ENCODE measurements at places on chromosomes 16 and 17.

DNA sequence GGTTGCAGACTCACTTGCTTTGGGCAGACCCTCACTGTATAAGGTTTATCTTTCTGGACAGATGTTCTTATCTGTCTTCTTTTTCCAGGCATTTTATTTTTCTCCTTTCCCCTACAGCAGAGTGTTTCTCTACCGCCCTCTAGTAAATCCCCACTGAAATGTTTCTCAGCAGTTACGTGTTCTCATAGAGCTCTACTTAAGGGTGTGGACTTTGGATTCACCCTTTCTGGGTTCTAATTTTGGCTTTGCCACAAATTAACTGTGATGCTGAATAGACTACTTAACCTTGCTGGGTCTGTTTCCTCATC, 2.0 kb downstream of the ADAT1 start:
- peak overlapping the region; percentile 96 for H3K27ac ChIP-seq
- DNase-seq = no peak
- no peak overlapping the region for H3K4me3 ChIP-seq

DNA sequence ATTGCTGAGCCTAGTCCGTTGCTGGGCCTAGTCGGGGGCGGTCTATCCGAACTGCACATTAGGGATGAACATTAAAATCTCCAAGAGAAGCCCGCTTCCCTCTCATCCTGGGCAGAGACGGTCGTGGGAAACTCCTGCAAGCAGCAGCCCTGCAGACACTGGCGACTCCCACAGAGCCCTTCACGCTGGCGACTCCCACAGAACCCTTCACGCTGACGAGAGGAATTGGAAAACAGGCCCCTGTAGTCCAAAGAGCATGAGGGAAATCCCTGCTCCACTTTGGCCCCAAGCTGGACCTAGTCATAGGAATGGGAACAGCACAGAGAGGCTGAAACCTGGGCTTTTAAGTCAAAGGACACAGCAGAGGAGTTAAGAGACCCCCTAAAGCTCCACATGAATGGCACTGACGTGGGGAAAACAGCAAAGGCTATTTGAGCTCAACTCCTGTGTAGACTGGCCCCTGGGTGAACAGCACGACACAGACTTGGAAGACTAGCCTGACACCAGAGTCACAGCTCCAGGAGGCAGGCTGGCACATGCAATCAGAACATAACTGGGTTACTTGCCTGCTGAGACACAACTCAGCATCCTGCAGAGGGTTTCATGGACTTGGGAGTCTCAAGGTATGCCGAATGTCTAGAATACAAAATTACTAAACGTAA, 42.2 kb downstream of the WDR45B start:
- no peak overlapping the region for H3K27ac ChIP-seq
- H3K4me3 ChIP-seq = no peak overlapping the region
- H3K4me1 ChIP-seq = peaks cover 25% of the 10 kb centered on the region

- H3K27ac ChIP-seq = no peak overlapping the region
- no peaks in the 10 kb centered on the region for H3K27me3 ChIP-seq
- H3K4me3 ChIP-seq = no peak overlapping the region
- peaks cover 7% of the 10 kb centered on the region for H3K4me1 ChIP-seq
- no peaks in the 10 kb centered on the region for H3K36me3 ChIP-seq
Measured at GRCh38 chr17:11330826-11331225, 89.8 kb downstream of the SHISA6 start.

- DNase-seq = no peak
- no peak overlapping the region for H3K4me3 ChIP-seq
- H3K27ac ChIP-seq = peak overlapping the region; percentile 4
- no peaks in the 10 kb centered on the region for H3K27me3 ChIP-seq
Measured at GRCh38 chr16:15606518-15607220, 36.3 kb downstream of the MARF1 start.

DNA sequence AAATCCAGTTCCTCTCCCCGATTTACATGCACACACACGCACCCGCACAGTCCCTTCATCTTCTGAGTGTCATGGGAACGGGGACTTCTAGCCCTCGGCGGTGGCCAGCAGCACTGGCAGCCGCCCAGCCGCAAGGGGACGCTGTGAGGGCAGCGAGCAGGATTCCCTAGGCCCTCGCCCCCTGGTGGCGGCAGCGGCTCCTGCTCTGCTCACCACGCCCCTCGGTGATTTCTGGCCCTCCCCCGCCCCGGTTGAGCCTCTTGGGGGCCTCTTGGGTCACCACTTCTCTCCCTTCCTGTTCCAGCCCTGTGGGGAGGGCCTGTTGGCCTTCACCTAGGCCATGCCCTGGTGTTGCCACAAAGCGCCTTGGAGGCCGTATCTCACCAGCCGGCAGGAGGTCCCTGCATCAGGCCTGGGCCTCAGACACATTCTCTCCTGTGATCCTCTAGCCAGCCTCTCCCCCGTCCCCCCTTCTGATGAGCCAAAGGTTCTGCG, 75.2 kb upstream of the KSR1 start:
- H3K36me3 ChIP-seq = no peaks in the 10 kb centered on the region
- H3K27me3 ChIP-seq = peaks cover 12% of the 10 kb centered on the region
- no peak overlapping the region for H3K4me3 ChIP-seq
- H3K27ac ChIP-seq = no peak overlapping the region
- H3K4me1 ChIP-seq = peaks cover 20% of the 10 kb centered on the region

DNA sequence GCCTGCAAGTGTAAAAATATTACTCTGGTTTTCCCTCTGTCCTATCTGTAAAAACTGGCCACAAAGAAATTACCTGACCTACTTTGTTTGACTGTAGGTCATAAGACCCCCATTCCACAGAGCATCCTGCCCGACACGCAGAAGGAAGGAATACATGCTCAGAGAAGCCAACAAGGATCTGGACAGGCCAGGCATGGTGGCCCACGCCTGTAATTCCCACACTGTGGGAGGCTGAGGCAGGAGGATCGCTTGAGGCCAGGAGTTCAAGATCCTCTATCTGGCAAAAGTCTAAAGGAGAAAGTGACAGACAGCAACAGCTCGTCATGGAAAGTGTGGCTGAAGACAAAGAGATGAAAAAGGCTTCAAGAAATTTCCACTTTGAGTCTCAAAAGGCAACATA, 78.2 kb upstream of the RNU2-1 start:
- H3K27me3 ChIP-seq = no peaks in the 10 kb centered on the region
- H3K27ac ChIP-seq = no peak overlapping the region
- no peak overlapping the region for H3K4me3 ChIP-seq
- DNase-seq = no peak
- no peaks in the 10 kb centered on the region for H3K36me3 ChIP-seq
- H3K4me1 ChIP-seq = no peaks in the 10 kb centered on the region

DNA sequence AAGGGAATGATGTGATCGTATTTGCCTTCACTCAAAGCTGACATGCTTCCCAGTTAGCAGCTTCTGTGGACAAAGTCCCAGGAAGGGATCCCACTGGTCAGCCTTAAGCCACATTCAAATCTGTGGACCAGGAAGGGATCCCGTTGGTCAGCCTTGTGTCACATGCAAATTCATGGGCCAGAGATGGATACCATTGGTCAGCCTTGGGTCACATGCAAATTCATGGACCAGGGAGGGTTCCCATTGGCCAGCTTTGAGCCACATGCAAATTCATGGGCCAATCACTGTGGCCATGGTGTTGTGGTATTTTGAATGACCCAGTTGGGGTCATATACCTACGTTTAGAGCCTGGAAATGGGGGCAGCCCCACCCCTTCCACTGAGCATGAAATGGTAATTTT, 201.6 kb downstream of the HS3ST4 start:
- no peak overlapping the region for H3K27ac ChIP-seq
- DNase-seq = no peak
- no peaks in the 10 kb centered on the region for H3K4me1 ChIP-seq
- H3K4me3 ChIP-seq = no peak overlapping the region
- no peaks in the 10 kb centered on the region for H3K36me3 ChIP-seq
- H3K27me3 ChIP-seq = no peaks in the 10 kb centered on the region

DNA sequence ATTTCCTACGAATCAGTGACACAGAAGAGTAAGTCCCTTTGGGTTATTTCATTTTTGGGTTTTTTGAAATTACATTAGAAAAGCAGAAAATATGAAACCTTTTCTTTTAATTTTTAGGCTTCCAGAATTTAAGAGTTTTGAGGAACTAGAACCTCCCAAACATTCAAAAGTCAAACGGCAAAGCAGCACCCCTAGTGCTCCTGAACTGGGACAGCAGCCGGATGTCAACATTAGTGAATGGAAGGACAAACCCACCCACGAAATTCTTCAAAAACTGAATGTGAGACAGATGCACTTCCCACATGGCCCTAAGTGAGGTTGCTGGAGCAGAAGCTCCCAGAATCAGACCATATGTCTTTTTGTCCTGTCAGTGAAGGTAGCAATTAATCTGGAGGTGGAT, 199.4 kb downstream of the PHKB start:
- H3K27ac ChIP-seq = no peak overlapping the region
- peaks cover 13% of the 10 kb centered on the region for H3K4me1 ChIP-seq
- no peak overlapping the region for H3K4me3 ChIP-seq

- DNase-seq = no peak
- peaks cover 18% of the 10 kb centered on the region for H3K4me1 ChIP-seq
- no peak overlapping the region for H3K27ac ChIP-seq
- H3K27me3 ChIP-seq = no peaks in the 10 kb centered on the region
- H3K4me3 ChIP-seq = no peak overlapping the region
Measured at GRCh38 chr17:29250666-29251065, 4.0 kb downstream of the CRYBA1 start.

GRCh38 chr16:47204736-47205504, 61.2 kb upstream of the NETO2 start:
- no peak for DNase-seq
- no peaks in the 10 kb centered on the region for H3K36me3 ChIP-seq
- H3K27ac ChIP-seq = no peak overlapping the region
- no peaks in the 10 kb centered on the region for H3K4me1 ChIP-seq

DNA sequence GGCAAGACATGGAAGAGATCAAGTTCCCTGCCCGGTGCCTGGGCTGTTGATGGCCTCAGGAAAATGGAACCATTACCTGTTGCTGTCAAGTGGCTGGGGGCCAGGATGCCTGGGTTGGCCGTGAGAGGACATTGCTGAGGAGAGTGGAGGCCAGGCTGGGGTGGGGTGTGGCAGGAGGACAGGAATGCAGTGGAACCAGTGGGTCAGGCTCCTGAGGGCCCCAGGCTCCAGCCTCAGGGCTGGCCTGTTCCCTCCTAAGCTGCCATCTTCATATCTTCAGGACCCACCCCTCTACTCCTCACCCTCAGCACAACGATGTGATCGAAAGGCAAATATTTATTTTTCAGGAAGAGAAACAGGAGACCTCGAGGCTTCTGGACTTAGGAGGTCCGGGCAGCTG, 8.5 kb upstream of the YPEL3 start:
- H3K4me1 ChIP-seq = peaks cover 25% of the 10 kb centered on the region
- peak; percentile 58 for DNase-seq
- H3K27me3 ChIP-seq = no peaks in the 10 kb centered on the region

DNA sequence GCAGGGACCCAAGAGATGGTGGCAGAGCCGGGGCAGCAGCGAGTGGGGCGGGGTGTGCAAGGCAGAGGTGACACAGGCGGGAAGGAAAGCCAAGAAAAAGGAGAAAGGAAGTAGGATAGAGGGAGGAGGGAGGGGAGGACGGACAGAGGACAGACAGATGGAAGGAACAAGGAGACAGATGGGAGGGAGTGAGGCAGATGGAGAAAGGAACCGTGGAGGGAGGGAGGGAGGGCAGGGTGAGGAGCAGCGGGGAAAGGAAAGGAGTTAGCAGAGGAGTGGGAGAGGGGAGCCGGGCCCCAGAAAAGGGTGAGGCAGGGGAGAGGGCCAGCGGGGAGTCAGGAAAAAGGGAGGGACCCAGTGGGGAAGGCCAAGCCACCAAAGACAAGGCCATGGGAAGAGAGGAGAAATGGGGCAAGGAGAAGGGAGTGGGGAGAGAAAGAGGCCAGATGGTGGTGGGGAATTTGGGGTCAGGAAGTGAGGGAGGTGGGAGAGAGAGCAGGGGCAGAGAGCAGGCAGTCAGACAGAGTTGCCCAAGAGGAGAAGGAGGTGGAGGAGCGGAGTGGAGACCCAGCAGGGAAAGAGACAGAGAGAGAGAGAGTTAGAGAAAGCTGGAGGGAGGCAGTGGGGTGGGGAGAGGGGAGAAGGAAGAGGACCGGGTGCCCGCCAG, 13.2 kb upstream of the ASGR1 start:
- H3K4me1 ChIP-seq = no peaks in the 10 kb centered on the region
- no peak overlapping the region for H3K27ac ChIP-seq
- DNase-seq = no peak
- no peaks in the 10 kb centered on the region for H3K27me3 ChIP-seq
- H3K4me3 ChIP-seq = no peak overlapping the region
- H3K36me3 ChIP-seq = peaks cover 75% of the 10 kb centered on the region

GRCh38 chr17:72150632-72151460, 30.0 kb downstream of the SOX9 start:
- H3K4me3 ChIP-seq = no peak overlapping the region
- no peak for DNase-seq
- no peaks in the 10 kb centered on the region for H3K27me3 ChIP-seq
- no peak overlapping the region for H3K27ac ChIP-seq
- H3K4me1 ChIP-seq = peaks cover 17% of the 10 kb centered on the region

DNA sequence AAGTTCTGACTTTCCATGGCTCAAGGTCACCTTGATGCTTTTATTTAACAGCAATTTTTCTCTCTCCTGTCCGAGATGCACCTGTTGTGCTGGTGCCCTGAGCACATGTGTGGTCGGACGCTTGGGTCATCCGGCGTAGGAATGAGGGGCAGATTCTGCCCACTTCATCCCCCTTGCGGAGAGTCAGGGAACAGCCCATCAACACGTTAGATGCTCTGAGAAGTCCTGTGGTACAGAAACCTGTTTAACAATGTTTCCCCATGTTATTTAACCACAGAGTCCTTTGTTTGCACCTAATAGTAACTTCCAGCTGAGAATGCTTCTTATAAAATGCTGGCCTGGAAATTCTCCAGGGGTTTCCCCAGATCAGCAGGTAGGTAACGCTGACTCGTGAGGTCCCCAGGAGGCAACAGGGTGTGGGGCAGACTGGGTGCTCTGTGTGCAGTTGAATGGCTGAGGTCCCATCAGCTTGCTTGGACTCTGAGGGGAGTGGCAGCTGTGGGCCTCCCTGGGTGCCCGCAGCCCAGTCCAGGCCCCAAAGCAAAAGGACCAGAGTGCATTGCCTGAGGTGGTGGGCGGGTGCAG, 17.8 kb downstream of the DOC2B start:
- peaks cover 6% of the 10 kb centered on the region for H3K27me3 ChIP-seq
- H3K4me1 ChIP-seq = no peaks in the 10 kb centered on the region
- no peak for DNase-seq
- H3K4me3 ChIP-seq = no peak overlapping the region
- H3K36me3 ChIP-seq = peaks cover 36% of the 10 kb centered on the region

- no peak overlapping the region for H3K27ac ChIP-seq
- no peaks in the 10 kb centered on the region for H3K36me3 ChIP-seq
- H3K4me1 ChIP-seq = peaks cover 22% of the 10 kb centered on the region
- no peak for DNase-seq
- H3K27me3 ChIP-seq = no peaks in the 10 kb centered on the region
Measured at GRCh38 chr16:85017633-85018032, 6.3 kb upstream of the ZDHHC7 start.

GRCh38 chr17:40151414-40151963, 11.2 kb downstream of the CASC3 start:
- peak overlapping the region; percentile 8 for H3K27ac ChIP-seq
- no peak for DNase-seq
- peaks cover 93% of the 10 kb centered on the region for H3K36me3 ChIP-seq
- peaks cover 63% of the 10 kb centered on the region for H3K4me1 ChIP-seq

DNA sequence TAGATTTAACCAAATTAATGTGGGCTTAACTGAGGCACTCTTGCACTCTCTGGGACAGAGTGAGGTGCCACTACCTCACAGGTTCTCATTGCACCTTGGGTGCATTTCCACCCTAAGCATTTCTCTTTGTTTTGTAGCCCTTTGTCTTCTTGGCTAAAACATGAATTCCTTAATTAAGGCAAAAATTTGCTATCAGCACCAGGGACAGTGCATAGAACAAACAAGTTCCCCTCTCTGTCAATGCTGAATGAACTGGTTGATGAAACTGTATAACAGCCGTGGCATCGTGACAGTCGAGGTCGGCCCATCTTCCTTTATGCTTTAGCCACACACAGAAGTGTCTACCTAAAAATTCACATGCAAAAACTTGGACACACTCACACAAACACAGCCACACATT, 74.8 kb downstream of the HS3ST2 start:
- no peak overlapping the region for H3K4me3 ChIP-seq
- H3K27ac ChIP-seq = no peak overlapping the region
- H3K4me1 ChIP-seq = no peaks in the 10 kb centered on the region
- peaks cover 19% of the 10 kb centered on the region for H3K27me3 ChIP-seq
